ENCODE measurements at places on chromosomes 16 and 17. TPM values are rescaled to one million over a fixed set of nuclear protein-coding genes. Genes with fewer than 3 reads are reported as not detected.
A peak's percentile ranks its signal among the peaks of the same experiment; 100 is the strongest.

GRCh38 chr16:88453217-88453531 is at the start of gene ZFPM1:
ZFPM1 (plus strand) TSS chr16:88453280; CDS start chr16:88453639, 359 bp downstream.
- peak within 1 kb of the TSS; percentile 69 for H3K4me3 ChIP-seq
- H3K4me1 ChIP-seq: peaks cover 48% of the 10 kb centered on the region
- H3K27ac ChIP-seq: peak within 1 kb of the TSS; percentile 48
- DNase-seq: no peak
- H3K36me3 ChIP-seq: no peaks in the 10 kb centered on the region
- no peaks in the 10 kb centered on the region for H3K27me3 ChIP-seq

GRCh38 chr16:49349446-49350168 is 24.0 kb upstream of the C16orf78 start:
- H3K27me3 ChIP-seq: peaks cover 3% of the 10 kb centered on the region
- no peaks in the 10 kb centered on the region for H3K36me3 ChIP-seq
- no peak overlapping the region for H3K27ac ChIP-seq
- no peak overlapping the region for H3K4me3 ChIP-seq
- no peaks in the 10 kb centered on the region for H3K4me1 ChIP-seq

DNA sequence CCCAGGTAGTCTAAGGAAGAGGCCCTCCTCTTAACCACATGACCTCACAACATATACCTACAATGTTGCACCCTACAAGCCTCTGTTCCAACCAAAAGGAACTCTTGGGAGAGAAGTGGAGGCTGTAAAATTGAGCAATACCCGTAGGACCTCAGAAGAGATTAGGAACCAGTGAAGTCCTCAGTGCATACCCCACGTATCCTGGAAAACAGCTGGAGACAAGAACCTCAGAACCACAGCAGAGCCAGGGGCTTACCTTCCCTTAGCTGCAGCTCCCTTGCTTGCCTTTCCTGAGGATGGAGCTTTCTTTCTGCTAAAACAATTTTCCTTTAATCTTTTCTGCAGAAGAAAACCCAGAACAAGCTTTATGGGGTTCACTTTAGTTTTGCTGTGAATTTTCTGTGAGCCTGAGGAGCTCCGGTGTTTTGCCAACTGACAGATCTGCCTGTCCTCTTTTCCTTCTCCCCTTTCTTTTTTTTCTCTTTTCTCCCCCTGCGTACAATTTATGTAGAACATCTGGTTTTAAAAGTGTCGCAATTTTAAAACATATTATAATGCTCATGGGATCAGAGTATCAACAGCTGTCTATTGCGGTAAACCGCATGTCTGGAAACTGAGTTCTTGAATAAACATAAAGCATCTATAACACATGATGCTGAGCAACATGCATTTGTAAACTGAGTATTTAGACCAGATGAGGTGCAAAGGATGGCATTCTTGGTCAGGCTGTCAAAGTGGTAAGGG is 226.4 kb upstream of the MAF start:
- no peaks in the 10 kb centered on the region for H3K36me3 ChIP-seq
- DNase-seq: no peak
- no peak overlapping the region for H3K27ac ChIP-seq
- H3K4me3 ChIP-seq: no peak overlapping the region
- H3K4me1 ChIP-seq: no peaks in the 10 kb centered on the region

DNA sequence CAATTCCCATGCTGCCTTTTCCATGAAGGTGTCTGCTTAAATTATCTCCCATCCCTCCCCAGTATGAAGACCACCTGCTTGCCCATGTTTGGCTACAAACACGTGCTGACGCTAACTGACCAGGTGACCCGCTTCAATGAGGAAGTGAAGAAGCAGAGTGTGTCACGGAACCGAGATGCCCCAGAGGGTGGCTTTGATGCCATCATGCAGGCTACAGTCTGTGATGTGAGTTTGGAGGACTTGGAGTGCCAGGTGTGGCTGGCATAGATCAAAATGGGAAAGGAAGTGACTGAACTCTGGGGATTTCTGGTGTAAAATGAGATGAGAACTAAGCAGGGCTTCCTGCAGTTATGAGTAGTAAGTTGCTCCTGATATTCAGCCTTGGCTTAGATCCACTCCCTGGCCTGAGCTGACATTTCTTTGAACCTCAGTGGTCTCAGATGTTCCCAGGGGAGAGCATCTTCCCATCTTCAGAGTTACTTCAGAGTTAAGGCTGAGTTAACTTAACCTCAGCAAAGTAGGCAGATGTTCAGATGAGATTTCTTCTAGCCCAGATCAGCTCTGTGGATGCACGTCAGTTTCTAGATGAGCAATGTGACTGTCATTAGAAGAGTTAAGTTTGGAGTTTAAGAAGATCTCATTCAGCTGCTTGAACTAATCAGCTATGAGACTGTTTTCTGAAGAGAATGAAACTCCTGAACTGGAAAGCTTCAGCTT is 32.7 kb downstream of the ITGB3 start:
- H3K27ac ChIP-seq: no peak overlapping the region
- H3K36me3 ChIP-seq: no peaks in the 10 kb centered on the region
- no peak overlapping the region for H3K4me3 ChIP-seq

Gene CCL16
- total RNA-seq: not detected
